Right hindlimb (tissue), 1 donor: ENCODE measurements at places on chromosomes 3 and 15.

DNA sequence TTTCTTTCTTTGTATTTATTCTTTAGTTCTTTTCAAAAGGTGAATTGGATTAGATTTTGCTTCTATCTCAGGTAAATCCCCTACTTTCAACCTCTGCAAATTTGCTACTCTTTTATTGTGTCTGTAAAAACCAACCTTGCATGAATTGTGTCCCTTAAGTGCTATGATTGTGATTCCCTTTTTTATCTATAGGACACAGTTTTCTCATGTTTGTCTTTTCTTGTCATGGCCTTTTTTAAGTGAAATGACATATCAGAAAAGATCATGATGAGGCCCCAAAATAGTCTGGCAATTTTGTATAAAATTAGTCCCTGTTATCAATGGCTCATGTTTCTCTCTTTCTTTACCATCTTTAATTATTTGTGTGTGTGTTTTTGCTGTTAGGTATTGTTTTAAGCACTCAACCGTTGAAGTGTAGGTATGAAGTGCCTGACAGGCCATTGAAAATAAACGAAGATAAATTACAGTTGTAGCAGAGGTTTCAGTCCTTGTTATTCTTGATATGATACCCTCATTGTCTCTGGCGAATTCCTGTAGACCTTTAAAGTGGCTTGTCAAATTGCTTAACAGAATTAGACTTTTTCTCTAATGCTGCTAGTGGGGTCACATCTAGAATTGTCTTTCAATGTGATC, 184.3 kb downstream of the UBE2E2 start:
- DNase-seq: no peak

GRCh38 chr15:69498987-69499386, 46.4 kb downstream of the RPLP1 start:
- DNase-seq: no peak

- DNase-seq: no peak
These were observed 15.6 kb downstream of the CHRNA3 start for GRCh38 chr15:78605201-78605600.

GRCh38 chr15:89244574-89244903, 760 bp downstream of the FANCI start:
- DNase-seq: no peak

DNA sequence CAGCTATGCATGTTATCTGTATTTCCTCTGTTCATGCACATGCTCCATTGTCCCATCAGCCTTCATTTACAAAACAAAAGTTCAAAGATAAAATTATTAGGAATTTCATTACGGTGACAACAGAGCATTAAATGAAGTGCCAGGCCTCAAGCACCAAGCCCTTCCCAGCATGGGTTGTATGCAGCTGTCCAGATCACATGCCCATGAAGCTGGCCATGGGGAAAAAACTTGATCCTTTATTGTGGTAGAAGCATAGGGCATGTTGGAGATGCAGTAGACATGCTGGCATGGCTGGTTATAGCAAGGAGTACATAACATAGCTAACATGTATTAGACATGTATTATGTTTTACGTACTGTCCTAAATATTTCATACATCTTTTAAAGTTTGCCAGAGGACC, 4.1 kb upstream of the THRB start:
- DNase-seq: no peak

DNA sequence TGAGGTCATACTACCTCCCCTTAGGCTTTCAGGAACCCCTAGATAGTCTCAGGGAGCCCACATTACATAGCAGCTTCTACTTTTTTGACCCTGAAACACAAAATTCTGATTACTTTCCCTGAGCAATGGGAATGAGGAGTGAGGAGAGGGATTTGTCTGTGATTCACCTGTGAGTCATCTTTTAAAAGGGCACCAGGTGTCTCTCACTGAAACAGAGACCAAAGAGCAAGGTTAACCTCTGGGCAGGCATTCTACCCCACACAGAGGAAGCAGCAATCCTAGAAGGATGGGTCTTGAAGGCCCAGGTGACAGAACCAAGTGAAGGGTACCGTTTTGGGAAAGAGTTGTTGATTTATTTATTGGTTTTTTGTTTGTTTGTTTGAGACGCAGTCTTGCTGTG, 31.1 kb upstream of the UBE2E2 start:
- no peak for DNase-seq

DNA sequence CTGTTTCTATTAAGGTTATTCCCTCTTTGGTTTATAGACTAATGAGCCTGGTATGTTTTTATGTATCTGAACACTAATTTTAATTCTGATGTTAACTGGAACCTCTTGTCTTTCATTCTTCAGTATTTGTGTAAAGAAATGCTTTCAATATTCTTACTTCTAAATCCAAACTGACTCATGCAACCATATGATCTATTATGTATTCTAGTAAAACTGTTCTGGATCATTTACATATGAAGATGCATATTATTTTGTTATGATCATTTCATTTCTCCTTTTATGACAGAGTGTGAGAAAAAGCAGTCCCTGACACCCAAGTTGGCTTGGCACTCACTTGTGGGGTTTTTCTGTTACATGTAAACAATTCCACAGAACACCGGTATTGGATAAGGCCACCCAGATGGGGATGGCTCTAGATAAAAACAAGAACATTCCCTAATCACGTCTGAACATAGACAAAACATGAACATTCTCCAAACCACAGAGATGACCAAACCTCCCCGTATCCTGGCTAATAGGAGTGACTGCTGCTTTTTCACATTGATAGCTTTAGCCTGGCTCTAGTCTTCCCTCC, 72.2 kb upstream of the EPHB3 start:
- no peak for DNase-seq

GRCh38 chr3:154728285-154728684, 298.3 kb upstream of the GPR149 start:
- no peak for DNase-seq

DNA sequence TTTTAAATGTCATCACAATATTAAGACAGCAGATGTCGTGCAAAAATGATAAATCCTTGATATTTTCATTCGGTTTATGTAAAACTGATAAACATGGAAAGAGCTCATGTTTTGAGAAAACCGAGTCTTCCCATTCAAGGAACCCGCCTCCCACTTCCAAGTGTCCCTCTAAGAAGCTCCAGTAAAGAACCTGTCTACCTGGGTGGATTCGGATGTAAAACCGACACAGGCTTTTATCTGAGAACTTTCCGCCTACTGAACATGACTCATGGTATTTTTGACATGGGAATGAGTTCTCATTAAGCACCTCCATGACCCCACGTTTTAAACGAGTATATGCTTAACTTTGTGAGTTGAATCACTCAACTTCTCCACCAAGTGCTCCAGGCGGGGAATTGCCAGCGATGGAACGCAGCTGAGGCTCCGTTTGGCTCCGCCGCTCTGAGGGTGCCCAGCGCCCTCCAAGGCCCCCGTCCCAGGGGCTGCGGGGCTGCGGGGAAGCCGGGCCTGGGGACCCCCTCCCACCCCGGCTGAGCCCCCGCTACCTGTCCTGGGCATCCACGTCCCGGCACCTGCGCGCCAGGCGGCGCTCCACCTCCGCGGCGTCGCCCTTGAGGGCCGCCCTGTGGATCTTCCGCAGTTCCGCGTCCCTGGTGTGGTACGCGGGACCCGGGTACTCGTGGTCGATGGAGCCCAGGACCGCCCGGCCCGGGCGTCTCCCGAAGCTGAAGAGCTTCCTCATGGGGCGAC, 119.9 kb downstream of the LMLN start:
- DNase-seq: peak; percentile 29

GRCh38 chr3:77362936-77363335, 323.0 kb downstream of the ROBO2 start:
- no peak for DNase-seq

GRCh38 chr15:78075490-78076230, 1.9 kb downstream of the TBC1D2B start:
- peak; percentile 82 for DNase-seq

DNA sequence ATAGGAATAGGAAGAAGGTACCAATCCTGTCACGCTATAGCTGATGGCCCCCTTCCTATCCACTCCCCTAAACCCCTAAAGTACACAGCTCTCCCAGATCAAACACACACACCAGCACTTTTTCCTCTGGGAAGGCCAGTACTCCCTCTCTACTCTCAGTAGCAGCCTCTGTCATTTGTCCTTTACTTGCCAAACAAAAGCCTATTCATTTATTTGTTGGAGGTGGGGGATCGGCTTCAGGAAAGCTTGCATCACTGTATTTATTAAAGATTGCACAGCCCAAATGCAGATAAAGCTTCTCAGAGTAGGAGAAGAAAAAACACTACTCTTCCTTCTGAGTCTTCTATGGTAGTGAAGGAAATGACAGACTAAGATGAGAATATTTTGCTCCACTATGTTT, 429.7 kb upstream of the RASGRP1 start:
- DNase-seq: no peak

DNA sequence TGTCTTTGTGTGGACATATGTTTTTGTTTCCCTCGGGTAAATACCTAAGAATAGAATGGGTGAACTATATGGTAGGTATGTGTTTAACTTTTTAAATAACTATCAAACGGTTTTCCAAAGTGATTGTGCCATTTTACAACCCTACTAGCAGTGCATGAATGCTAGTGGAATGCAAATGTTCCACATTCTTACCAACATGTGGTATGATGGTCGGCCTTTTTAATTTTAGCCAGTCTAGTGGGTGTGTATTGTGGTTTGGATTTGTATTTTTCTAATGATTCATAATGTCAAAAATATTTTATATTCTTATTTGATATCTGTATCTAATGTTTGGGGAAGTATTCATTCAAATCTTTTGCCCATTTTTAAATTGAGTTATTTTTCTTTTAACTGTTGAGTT, 68.2 kb upstream of the SMAD3 start:
- no peak for DNase-seq

DNA sequence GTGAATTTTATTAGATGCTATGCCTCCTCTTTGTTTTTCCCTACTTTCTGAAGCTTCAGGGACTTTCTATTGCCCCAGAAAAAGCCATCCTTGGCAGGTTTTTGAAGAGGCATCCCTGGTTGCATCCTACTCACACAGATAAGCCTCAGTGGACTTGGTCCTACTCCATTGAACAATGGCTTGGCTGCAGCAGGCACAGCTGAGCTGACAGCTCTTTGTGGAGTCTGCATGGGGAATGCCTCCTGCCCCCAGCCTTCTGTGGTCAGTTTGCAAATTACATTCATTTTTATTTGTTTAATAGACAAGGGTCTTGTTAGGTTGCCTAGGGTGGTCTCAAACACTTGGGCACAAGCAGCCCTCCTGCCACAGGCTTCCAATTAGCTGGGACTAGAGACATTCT, 69.7 kb downstream of the NPAP1 start:
- no peak for DNase-seq

DNA sequence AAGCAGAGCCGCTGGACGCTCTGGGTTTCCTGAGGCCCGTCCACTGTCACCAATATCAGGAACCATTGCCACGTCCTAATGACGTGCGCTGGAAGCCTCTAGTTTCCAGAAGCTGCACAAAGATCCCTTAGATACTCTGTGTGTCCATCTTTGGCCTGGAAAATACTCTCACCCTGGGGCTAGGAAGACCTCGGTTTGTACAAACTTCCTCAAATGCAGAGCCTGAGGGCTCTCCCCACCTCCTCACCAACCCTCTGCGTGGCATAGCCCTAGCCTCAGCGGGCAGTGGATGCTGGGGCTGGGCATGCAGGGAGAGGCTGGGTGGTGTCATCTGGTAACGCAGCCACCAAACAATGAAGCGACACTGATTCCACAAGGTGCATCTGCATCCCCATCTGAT, 3.3 kb downstream of the RHO start:
- no peak for DNase-seq

- no peak for DNase-seq
These were observed 283.2 kb upstream of the STT3B start for GRCh38 chr3:31249545-31249944.

- DNase-seq: peak; percentile 79
These were observed 29.6 kb downstream of the PSTPIP1 start for GRCh38 chr15:77024273-77025082.

GRCh38 chr15:66001717-66002426, 132.6 kb downstream of the RAB11A start:
- no peak for DNase-seq

GRCh38 chr3:112199622-112200316, 66.7 kb upstream of the GCSAM start:
- no peak for DNase-seq

DNA sequence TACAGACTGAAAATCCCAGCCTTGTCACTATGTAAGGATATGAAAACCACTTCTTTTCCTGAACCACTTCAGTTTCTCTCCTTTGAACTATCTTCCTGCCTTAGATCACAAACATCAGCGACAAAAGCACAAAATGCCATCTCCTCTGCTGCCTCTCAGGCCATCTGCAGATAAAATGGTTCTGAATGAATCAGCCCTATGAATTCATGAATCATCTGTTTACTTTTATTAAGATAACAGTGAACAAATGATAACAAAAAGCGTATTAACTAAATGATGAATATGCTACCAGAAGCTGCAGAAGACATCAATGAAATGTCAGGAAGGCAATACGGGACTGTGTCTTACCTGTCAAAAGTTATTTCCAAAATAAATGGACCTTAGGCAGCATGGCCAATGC, 928.1 kb downstream of the ROBO1 start:
- no peak for DNase-seq

GRCh38 chr3:134255404-134255803, 4.7 kb upstream of the RYK start:
- no peak for DNase-seq

- DNase-seq: no peak
These were observed 776.5 kb downstream of the ROBO2 start for GRCh38 chr3:77816366-77816765.

- no peak for DNase-seq
These were observed 29.1 kb upstream of the GOLIM4 start for GRCh38 chr3:168124791-168125190.

DNA sequence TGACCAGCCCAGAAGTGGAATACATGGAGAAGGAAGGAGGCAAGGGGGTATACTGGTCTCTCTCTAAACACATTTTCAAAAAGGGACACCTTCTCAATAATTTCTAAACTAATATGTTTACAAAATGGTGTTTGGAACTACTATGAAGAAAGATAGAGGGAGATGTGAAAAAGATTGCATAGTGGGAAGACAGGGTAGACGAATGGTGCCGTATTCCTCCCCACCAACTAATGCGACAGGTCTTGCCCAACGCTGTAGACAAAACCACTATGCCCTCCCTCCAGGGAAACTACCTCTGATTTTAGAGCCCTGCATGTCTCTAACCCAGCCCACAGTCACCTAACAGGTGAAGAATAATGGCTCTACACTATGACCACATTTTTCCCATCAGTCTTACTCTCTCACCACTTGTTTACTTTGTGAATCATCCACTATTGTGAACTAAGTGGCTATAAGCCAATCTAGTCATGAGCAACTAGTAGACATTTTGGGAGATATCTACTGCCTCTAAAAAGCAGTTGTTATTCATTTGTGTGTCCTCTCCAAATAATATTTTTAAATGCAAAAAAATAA, 108.2 kb upstream of the UBE2E2 start:
- DNase-seq: no peak

GRCh38 chr15:50418041-50418583, 6.1 kb upstream of the USP8 start:
- no peak for DNase-seq

GRCh38 chr3:175287361-175287963, 428.3 kb downstream of the NAALADL2 start:
- no peak for DNase-seq

- DNase-seq: no peak
These were observed 185.7 kb downstream of the FHIT start for GRCh38 chr3:61065451-61066011.

- DNase-seq: no peak
These were observed 7.3 kb upstream of the TNFSF10 start for GRCh38 chr3:172530566-172530965.

GRCh38 chr3:40951636-40952035, 247.7 kb upstream of the CTNNB1 start:
- DNase-seq: no peak

GRCh38 chr15:83436513-83437158, 10.5 kb upstream of the SH3GL3 start:
- no peak for DNase-seq
